Right atrium auricular region (tissue), 2 donors: ENCODE measurements at places on chromosomes 3 and 15. TPM values are rescaled to one million over a fixed set of nuclear protein-coding genes. Genes with fewer than 3 reads are reported as not detected.
A peak's percentile ranks its signal among the peaks of the same experiment; 100 is the strongest.

GRCh38 chr3:173403376-173403775 is 5.8 kb downstream of the NLGN1 start:
- no peak for DNase-seq

GRCh38 chr3:29635888-29636287 is 355.0 kb downstream of the RBMS3 start:
- DNase-seq: no peak

DNA sequence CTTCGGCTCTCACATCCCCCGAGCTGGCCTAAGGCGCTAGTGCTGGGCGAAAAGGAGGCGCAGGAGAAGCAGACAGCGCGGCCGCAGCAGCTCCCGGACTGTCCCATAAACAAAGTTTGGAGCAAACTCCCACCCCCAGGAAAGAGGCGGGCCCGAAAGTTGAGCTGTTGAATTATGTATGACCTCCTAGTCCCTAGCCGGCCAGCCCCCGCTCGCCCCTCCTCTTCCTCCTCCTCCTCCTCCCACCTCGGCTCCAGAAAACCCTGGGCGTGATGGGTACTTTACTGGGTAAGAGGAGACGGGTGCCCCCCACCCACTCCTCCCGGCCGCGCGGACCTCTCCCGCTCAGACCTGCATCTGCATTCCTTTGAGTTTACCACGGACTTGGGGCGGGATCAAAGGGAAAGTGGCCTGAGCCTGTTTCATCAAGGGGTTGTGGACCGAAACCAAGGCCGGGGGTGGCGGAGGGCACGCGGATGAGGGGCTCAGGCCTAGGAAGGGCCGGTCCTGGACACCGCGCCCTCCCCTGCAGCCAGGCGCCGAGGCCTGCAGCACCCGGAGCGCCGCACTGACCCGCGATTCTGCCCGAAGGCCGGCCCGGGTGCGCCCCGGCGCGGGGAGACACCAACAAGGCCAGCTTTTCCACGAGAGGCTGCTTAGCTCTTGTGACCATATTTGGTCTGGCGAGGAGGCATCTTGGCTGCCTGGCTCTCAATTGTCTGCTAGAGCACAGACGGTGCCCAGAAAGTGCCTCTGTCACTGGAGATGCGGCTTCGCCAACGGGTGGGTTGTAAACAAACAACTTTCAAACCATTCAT is at the start of gene WWTR1:
Gene WWTR1, minus strand, starts transcription at position 100 of the 818 bp plus-strand sequence. CDS start 719 bp downstream, outside the sequence.
- peak; percentile 98 for DNase-seq

DNA sequence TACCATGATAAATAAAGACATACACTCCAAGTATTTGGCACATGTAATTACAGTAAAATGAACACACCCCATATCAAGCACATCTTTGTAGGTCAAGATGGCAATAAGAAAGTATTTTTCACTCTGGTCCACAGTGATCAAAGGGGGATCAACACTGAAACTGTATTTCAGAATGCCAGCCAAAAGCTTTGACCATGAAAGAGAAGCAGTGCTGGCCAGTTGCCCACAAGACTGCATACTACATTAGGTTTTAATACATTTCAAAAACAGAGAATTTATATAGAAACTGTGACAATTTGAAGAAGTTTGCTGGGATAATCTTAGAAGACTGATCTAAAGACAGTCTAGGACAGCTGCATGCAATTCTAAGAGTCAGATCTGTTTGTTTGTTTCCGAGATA is 1035.3 kb downstream of the FHIT start:
- DNase-seq: no peak

GRCh38 chr15:95687061-95687460 is 643.4 kb upstream of the NR2F2 start:
- DNase-seq: no peak

GRCh38 chr15:67109141-67110034 is 44.0 kb downstream of the SMAD3 start:
- peak; percentile 90 for DNase-seq

DNA sequence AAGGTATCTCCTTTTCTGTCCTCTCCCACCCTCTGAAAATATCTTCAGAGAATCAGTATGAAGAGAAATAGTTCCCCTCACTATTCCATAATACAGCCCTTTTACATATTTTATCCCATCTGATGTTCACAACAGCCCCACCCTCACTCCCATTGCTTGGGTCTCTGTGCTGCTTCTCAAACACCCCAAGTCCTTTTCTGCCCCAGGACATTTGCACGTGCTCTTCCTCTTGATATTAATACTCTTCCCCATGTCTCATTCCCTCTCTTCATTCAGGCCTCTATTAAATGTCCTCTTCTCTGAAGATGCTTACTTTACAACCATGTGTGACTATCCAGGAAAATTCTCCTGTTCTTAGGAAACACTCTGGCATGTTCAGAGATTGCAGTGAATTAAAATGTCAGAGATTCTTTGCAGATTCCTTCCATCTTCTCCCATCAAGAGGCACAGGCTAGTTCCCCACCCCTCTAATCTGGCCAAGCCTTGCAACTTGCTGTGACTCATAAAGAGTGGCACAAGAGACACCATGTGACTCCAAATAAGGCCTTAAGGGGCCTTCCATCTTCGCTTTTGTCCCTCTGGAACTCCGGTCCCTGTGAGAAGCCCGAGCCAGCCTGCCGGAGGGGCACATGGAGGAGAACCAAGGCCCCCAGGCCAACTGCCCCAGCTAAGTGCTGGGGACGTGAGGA is 128.5 kb downstream of the CHSY1 start:
- no peak for DNase-seq

DNA sequence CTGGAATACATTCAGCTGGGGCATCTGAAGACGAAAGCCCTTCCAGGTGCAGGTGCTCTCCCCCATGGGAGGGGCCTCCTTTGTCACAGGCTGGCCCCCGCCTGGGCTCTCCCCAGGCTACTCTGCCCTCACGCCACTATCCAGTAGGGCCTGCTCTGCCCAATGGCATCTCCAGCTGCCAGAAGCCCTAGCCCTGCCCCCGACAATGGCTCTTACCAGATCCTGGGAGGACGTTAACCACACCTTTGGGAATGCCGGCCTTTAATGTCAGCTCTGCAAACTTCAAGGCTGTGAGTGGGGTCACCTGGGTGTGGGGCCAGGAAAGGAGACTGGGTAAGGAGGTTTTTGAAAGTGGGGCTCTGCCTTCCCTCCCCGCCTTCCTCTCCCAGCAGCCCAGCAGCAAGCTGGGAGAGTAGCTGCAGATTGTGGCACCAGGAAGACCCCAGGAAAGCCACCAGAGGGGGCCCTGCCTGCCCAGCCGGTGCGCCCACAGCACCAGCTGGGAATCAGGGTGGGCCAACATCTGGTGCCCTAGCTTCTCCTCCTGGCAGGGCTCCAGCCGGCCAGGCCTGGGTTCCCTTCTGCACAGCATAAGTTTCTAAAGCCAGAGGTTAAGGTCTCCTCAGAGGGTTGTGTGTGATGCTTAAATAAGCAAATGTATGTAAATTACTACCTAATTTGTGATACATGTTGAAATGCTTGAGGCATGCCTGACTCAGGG is 40.4 kb upstream of the SLC41A3 start:
- no peak for DNase-seq

Gene KIF7
- 7.6 TPM for total RNA-seq

Gene IQCF5
- not detected for total RNA-seq

DNA sequence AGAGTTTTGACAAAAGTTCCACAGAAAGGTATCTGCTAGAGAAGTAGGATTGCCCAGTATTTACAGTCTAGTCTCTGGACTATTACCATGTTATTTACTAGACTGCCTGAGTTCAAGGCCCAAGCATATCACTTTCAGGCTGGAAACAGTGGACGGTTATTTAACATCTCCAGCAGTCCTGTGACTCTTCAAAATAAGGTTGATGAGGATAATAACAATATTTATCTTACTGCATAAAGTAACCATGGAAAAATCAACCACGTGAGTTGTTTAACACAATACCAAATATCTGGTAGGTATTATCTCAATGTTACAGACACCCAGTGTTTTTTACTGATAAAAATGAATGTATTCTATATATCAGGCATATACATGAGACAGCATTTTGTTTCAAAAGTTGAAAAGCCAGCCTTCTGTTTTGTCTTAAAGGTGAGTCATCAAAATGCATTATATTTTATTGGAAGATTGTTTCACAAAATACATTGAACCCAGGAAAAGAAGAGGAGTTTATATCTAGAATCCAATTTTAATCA is 535.8 kb downstream of the TBL1XR1 start:
- no peak for DNase-seq

DNA sequence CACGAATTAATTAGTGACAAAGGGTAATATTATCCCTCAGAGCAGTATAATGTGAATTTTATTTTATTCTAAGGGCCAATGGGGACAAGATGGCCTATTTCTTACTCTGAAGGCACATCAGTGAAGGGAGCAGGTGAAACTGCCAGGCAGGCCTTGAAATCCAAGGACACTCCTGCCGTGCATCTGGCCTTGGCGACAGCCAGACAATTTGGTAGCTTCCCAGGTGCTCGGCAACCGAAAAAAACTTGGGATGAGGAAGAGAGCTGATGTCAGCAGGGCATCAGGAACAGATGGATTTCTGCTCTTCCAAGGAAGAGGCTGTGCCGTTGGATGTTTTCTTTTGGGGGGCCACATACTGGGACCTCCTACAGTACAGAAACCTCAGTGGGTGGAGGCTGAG is 83.2 kb upstream of the ADAMTSL3 start:
- no peak for DNase-seq

DNA sequence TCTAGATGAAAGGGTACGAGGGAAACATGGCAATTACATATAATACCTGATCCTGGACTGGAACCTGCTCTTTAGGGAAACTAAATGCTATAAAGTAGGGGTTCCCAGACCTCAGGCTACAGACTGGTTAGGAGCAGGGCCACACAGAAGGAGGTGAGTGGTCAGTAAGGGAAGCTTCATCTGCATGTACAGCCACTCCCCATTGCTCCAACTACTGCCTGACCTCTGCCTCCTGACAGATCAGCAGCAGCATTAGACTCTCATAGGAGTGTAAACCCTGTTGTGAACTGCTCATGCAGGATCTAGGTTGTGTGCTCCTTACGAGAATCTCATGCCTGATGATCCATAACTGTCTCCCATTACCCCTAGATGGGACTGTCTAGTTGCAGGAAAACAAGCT is 78.9 kb upstream of the PSMD6 start:
- no peak for DNase-seq
